NCI-H526 treated with DMSO at 0.1 percent for 48 hours (cell line): ENCODE measurements at places on chromosomes 3 and 15.

DNA sequence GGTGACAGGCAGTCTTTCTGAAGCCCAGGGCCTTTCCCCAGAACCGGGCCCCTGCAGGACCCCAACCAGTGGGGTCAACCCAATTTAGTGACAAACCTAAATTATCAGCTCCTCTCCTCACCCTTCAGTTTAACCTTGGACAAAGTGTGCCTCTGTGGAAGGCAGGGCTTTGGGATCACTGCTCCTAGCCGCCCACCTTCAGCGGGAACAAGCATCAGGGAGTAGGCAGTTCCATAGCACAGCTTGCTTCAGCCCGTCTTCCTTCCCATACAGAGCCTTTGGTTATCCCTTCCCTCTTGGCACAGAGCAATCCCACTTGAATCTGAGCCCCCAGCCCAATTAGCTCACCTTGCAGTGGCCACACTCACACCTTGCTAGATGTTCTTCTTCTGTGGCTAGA lies 5.3 kb upstream of the AP3B2 start:
- DNase-seq = no peak

DNA sequence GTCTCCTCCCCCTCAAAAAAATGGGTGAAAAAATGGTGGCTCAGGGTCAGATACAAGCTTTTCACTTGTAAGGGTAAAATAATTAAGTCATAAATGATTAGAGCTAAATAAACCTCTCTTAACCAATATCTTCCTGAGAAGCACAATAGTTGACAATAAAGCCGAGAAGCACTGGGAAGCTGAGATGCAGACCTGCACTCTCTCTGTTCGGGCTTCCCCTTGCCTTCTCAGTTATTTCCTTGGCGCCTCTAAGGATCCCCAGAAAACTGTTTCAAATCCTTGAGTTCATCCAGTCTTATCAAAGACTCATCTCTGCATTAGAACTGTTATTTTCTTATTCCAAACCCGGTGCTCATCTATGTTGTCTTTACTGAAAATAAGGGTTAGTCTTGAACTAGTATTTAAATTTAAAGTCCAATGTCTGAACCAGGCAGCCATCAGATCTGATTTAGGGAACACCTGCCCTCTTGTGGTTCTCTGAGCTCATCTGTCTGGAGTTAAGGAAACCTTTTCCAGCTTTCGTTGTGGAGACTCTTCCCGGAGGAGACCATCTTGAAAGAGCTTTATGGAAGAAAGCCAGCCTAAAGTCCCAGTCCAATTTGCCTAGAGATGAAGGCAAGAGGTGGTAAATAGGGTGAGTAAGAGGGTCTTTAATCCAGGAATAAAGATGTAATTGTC lies 256.4 kb upstream of the MCTP2 start:
- DNase-seq = peak; percentile 60

DNA sequence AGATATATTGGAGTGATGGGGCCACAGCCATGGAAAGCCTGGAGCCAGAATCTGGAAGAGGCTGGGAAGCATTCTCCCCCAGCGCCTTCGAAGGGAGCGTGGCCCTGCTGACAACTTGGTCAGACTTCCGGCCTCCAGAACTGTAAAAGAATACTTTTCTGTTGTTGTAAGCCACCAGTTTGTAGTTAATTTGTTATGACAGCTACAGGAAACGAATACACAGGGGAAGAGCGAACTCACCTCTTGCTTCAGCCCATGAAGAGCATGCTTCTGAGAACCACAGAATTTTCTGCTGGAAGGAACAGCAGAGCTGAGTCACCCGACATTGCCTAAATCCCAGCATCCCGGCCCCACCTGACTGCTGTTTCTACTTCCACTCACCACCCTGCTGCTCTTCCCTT lies 501.7 kb downstream of the SHQ1 start:
- no peak for DNase-seq

DNA sequence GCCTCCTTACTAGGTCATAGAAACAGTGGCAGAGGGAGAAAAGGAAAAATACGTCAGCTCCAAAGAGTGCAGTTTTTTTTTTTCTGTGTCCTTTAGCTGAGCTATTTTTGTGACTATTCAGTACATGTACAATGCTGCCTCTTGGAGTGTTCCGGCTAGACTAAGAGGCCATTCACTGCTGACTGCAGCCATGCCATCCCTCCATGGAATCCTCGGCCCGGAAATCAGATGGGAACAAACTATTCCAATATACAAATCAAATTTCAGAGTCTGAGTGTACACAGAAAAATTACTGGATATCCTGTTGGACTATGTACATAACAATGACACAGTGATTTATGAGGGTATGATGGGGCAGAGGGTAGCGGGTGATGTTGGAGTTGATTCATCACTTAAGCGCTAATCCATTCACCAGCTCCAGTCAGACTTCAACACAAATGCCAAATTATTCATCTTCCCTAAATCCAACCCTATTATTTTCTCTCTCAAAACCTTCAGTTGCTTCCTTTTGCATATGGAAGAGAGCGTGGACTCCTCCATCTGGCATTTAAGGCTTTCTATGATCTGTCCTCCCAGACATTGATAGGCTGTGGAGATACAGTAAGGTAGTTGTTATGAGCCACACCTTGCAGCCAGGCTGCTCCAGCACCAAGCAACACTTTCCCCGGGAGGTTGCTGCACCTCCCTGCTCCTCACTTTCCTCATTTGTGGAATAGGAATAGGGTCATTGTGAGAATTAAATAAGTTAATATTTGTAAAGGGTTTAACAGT lies 109.1 kb downstream of the LPP start:
- no peak for DNase-seq
